ENCODE measurements at places on chromosomes 16 and 17. TPM values are rescaled to one million over a fixed set of nuclear protein-coding genes. Genes with fewer than 3 reads are reported as not detected.

CCL16 gene
- not detected for total RNA-seq

- DNase-seq = peak; percentile 37
These were observed 26.5 kb downstream of the MAP1LC3B start for GRCh38 chr16:87418644-87419043.

CCL8 gene
- total RNA-seq = not detected

CFAP97D1 gene
- 0.18 TPM for total RNA-seq

DNA sequence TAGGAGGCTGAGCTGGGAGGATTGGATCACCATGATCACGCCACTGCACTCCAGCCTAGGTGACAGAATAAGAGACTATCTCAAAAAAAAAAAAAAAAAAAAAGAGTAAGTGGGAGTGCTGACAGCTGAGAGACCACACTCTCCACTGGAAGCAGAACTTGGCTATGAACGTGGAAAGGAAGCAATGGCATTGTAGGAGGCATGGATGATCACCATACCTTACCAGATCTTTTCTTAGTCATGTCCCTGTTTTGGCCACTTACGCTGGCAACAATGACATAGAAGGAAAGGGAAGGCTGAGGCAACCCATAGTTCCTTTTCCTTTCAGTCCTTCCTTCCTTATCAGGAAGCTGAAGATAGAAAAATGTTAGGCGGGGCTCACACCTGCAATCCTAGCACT is 3.7 kb upstream of the ATP1B2 start:
- no peak for DNase-seq

DNA sequence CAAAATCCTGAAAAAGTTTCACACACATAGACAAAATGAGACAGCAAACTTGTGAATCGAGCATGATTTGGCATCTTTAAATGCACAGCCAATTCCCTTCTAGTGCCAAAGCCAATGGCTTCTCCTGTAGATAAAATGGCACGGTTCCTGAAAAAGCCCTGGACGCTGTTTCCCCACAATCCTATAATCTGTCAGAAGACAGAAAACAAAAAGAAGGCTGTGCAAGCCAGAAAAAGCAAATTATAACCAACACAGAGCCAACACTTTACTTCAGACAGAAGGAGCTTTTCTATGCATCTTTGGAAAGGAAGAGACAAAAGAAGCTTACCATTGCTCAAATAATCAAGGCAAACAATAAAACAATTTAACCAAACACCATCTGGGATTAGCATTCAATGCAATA is 23.8 kb downstream of the FAM222B start:
- DNase-seq = no peak

DNA sequence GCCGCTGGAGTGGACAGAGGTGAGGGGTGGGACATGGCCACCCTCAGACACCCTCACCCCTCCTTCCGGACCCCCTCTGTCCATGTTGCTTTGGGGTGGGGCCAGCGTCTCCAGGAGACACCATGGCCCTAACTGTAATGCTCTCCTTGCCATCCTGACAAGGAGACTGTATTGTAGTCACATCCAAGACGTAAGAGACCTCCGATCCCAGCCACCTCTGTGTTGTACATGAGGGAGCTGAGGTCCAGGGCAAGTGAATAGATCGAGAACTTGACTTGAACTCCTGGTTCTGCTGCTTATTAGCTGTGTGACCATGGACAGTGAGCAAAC is 30.2 kb downstream of the POLR3E start:
- no peak for DNase-seq

DNA sequence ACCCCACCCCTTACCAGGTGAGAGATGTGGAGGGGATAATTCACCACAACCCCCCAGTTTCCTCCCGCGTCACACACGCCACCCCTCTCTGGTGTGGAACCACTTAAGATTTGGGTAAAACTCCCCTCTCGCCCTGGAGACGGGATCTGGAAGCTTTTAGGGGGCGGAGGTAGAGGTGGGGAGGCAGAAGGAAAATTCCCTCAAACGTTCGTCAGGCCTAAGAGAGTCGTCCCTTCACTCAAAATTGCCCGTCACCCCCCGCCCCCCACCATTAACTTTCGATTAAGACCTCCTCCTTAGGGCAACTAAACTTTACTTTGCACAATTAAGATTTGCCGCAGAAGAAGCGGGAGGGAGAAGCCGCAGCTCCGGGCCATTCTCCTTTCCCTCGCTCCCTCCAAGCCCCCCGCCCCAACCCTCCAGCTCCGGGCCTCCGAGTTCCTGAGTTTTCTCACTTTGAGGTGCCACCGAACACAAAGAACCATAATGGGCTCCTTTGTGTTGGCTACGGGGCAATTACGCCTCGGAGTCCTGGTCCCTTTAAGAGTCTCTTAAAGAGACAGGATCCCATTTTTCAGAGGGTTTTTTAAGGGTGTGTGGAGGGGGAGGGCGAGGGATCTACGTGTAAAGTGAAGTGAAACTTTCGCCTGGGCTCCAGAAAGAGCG is 985 bp upstream of the FZD2 start:
- peak; percentile 54 for DNase-seq

MYLK3 gene
- 1.8 TPM for total RNA-seq

- DNase-seq = no peak
These were observed 166.6 kb upstream of the NOG start for GRCh38 chr17:56426901-56427300.

DNA sequence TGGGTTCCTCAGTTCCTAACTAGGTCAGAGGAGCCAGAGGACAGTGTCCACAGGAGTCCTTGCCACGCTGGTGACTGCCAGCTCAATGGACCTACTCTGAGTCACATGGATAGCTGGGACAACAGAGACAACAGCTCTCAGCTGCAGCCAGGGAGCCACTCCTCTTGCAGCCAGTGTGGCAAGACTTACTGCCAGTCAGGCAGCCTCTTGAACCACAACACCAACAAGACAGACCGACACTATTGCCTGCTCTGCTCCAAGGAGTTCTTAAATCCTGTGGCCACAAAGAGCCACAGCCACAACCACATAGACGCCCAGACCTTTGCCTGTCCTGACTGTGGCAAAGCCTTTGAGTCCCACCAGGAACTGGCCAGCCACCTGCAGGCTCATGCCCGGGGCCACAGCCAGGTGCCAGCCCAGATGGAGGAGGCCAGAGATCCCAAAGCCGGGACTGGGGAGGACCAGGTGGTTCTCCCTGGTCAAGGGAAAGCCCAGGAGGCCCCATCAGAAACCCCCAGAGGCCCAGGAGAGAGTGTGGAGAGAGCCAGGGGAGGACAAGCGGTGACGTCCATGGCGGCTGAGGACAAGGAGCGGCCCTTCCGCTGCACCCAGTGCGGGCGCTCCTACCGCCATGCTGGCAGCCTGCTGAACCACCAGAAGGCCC is 6.7 kb downstream of the ZNF646 start:
- no peak for DNase-seq

- DNase-seq = no peak
These were observed 267.8 kb downstream of the FOXL1 start for GRCh38 chr16:86846136-86846535.

DNA sequence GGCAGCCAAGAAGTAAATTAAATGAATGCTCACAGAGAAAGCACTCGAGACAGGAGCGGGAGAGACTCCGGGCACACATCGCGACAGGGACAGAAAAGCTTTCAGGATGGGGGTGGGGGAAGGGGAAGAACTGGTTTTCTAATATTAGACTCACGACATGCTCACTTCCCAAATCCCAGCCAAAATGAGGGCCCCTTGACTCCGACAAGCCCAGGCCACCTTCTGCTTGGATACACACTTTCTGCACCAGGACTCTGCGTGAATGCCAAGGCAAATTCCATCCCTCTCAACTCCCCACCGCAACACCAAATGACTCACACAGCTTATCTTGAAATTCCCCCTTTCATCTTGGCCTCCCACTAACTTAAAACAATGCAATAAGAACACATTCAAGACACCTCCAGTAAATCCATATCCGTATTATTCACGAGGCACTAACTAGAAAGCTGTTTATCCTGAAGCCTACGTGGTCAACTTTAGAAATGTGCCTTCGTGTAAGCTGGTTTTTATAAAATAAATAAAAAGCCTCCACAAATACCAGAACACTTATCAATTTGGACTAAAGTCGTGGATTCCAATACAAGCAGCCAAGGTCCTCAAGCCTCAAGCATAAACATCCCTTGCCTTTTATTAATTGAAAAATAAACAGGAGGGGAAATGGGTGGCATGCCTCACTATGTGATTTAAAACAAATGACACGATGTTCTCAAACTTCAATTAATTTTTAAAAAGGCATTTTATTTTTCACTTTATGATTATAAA is 46.1 kb downstream of the NXN start:
- peak; percentile 90 for DNase-seq

ERBB2 gene
- 124 TPM for total RNA-seq

DNA sequence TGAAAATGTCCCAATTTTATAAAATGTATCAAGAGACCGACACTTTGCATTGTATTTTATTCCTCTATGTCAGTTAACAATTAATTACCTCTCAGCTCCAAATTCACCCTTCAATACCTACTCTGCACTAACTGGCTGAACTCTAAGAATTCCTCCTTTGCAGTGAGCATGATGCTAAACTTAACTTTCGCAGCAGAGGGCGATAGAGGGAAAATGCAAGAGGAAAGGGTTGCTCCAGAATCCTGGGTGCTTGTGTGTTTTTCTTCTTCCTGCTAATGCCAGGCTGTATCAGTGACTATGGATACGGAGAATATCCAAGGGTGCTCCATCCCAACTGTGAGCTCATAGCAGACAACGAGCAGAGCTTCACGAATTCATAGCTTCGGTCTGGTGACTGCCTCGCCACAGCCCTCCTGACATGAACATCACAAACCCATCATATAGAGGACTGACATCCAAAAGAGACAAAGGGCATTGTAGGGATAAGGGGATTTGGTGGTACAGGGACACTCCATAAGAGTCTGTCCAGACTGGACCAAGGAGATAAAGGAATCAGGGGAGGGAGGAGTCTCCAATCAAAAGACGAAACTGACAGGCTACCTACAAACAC is 172.9 kb downstream of the STX8 start:
- peak; percentile 38 for DNase-seq

DNA sequence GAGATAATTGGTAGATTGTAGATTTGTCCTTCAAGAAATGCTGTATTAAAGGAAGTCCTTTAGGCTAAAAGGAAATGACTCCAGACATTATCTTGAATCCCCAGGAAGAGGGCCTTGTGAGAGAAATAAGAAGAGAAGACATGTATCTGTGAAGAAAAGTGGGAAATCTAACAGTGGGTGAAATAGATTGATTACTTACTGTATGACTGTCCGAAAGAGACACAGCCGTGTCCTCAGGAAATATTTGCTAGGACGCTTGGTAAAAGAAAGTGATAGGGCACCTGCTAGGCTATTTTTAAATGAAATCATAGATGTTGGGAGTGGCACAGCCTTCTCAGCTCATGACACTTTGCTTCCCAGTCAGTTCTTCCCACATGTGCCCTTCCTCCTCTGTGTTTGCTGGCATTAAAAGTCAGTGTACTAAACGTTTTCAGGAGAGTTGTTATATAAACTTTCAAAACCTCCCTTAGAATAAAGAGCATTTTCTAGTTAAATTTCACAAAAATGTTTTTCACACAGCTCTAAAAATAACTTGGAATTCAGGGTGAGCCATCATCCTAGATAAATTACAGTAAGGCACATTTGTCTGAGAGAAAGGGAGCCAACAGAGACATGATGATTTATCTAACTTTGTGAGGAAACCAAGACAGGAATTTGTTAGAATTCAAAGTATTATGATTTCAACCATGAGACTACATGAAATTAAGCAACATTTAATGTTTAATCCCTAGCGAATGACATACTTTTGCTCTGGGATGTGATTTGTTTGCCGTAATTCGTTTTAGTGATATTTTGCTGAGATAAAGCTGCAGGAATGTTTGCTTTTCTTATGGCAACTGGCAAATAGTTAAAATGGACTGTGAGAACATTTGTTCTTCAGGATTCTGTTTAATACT is 35.0 kb downstream of the DHRS7B start:
- DNase-seq = no peak

DNA sequence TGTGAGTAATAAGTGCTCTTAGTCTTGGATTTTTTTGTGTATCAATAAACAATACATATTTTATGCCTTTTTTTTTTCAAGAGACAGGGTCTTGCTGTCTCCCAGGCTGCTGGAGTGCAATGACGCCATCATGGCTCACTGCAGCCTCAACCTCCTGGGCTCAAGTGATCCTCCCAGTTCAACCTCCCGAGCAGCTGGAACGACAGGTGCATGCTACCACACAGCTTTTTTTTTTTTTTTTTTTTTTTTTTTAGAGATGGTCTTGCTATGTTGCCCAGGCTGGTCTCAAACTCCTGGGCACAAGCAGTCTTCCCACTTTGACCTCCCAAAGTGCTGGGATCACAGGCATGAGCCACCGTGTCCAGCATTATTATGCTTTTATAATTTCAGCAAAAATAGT is 13.0 kb downstream of the ACSF2 start:
- DNase-seq = no peak

DNA sequence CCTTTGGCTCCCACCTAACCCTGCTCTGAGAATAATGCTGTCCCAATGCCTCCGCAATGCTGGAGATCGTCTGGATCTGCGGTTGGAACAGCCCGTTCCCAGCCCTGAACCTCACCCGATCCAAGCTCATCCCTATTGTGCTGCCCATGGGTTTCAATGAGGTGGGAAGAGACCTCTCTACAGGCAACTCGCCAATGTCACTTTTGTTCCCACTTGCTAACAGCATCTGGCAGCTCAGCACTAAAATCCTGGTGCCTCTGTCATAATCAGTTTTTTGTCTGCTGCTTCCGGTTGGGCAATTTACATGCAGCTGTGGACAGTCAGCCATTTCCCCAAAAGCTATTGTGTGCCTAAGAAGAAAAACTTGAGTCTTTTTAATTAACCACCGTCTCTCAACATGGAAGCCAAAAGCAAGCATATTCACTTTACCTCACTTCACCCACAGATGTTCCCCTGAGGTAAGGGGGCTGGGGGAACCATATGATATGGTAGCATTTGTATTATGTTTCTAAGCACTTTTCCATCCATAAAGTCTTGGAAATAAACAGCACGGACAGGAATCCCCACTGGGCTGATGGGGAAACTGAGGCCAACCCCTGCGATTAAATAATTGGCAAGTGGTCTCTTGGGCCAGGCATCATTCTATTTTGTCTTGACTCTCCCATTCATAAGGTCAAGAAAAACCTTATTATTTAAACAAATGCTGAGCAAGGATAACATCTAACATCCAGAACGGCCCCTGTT is 159.2 kb upstream of the CDH5 start:
- DNase-seq = no peak

- no peak for DNase-seq
These were observed 40.7 kb downstream of the TBX4 start for GRCh38 chr17:61492759-61493526.

DNA sequence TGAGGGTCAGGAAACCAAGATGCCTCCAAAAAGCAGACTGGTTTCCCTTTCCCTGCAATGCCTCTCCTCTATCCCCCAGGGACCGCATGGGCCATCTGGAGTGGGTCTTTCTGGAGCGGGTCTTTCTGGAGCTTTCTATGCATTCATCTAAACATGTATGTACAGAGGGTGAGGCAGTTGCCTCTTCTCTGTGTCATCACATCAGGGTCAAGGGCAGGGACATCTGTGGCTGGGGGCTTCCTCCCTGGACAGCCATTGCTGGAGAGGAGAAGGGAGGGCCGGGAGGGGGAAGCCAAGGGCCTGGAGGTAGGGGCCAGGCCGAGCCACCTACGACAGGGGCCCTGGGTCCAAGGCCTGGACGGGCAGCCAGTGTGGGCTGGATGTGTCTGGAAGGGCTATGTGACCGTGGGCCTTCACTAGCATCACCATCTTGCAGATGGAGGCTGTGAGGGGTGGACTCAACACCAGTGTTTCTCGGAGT is 840 bp downstream of the ADCY7 start:
- no peak for DNase-seq

GRCh38 chr17:46072998-46073397 is 73.9 kb downstream of the STH start:
- DNase-seq = no peak

OR1F1 gene
- total RNA-seq = not detected

Measured in Caco-2 (cell line).